ENCODE measurements at places on chromosomes 6 and 20.

DNA sequence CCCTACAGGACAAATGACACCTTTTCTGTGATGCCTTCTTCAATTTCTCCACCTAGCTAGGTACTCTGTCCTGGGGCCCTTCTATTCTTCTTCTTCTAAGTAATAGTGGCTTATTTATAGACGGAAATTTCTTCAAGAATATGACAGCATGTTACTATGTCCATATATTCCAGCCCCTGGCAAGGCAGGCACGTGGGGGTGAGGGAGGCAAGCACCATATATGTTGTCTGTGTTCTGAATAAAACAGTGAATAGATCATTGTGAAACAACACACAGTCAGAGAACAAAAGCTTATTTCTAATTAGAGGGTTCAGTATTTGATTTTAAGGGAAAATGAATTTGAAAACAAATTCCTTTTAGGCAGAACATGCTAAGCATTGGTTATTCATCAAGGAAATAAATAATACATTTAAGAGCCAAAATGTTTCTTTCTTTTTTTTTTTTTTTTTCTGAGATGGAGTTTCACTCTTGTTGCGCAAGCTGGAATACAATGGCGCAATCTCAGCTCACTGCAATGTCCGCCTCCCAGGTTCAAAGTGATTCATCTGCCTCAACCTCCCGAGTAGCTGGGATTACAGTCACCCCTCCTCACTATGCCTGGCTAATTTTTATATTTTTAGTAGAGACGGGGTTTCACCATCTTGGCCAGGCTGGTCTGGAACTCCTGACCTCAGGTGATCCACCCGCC is 6.2 kb downstream of the HEBP2 start:
- peak; percentile 54 for DNase-seq

GRCh38 chr6:52635049-52635577 is 35.8 kb upstream of the TMEM14A start:
- no peak for DNase-seq

DNA sequence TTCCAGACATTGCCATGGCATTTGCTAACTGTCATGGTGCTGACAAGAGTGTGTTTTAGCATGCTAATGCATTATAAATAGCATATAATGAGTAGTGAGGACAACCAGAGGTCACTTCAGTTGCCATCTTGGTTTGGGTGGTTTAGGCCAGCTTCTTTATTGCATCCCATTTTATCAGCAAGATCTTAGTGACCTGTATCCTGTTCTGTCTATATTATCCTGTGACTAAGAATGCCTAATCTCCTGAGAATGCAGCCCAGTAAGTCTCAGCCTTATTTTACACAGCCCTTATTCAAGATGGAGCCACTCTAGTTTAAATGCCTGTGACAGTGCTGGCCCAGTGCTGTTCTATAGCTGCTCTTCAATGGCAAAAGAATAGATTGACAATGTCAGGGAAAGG is 781.0 kb upstream of the ADGRB3 start:
- DNase-seq: no peak

- DNase-seq: no peak
These were observed 599.2 kb downstream of the COL12A1 start for GRCh38 chr6:74606582-74607071.

- no peak for DNase-seq
These were observed 8.4 kb downstream of the PSMA7 start for GRCh38 chr20:62134735-62135231.

DNA sequence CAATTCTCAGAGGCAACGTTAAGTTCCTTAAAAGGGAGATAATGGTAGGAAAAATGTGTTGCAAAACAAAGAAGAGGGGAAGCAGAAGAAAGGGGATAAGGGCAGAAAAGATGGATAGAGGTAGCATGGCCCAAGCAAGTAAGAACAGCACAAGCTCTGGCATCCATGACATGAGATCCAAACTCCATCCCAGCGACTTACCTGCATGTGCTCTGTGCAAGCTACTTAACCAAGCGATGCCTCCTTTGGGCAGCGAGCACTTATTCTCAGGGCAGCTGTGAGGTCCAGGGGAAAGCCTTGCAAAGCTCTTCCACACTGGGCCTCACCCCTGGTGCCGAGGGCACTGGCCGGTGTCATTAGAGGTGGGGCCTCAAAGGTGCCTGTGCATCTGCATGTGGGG is 295.2 kb downstream of the FOXC1 start:
- no peak for DNase-seq

- no peak for DNase-seq
These were observed 30.7 kb downstream of the FGD2 start for GRCh38 chr6:37036146-37036545.

DNA sequence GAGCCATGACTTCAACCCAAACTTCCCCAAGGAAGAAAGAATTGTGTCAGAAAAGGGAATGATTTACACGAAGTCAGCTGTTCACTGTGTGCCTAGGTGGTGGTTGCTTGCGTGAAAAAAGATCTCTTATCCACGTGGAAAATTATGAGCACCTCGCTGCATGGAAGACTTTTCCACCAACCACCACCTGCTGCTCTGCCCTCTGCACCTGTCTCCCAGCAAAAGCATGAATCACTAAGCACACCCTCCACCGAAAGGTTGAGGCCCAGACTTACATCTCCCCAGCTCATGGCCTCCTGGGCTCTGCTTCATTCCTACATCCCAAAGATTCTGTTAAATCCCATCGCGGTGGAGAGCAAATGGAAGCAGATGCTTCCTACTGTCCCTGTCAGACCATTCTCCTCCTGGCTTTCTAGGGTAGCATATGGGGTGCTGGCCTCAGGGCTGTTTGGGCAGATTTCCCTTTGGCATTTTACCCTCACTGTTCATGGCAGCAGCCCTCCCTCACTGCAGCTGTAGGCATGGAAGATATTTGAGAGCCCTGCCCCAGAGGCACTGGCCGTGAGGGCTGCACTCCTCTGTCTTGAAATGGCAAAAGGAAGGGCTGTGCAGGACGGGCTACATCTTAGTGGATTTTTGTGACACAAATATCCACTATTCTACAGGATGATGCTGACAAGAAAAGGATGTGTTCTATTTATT is 37.6 kb upstream of the CST5 start:
- no peak for DNase-seq

DNA sequence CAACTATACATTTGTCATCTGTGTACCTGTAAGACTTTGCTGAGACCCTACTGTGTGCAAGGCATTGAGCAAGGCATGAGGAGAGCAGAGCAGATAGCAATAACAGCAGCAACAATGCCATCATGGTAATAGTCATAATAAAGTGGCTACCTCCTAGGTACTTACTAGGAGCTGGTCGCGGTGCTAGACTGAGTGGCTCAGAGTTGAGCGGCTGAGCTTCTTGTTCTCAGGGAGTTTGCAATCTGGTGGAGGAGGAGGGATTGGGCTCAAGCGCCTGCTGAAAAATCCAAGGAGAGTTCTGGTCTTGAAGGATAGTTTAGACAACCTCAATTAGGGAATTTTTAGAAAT is 25.3 kb upstream of the CCDC167 start:
- no peak for DNase-seq

- DNase-seq: no peak
These were observed 33.3 kb downstream of the CPNE5 start for GRCh38 chr6:36805917-36806316.

All from tibial nerve (tissue), 4 donors.